ENCODE measurements at places on chromosomes 12 and 14. TPM values are rescaled to one million over a fixed set of nuclear protein-coding genes. Genes with fewer than 3 reads are reported as not detected.

The KRT1 gene
- total RNA-seq = 0.20 TPM

The ITGB7 gene
- total RNA-seq = 1.9 TPM

The CBX5 gene
- total RNA-seq = 72.3 TPM

The HOXC12 gene
- total RNA-seq = not detected

The GPHB5 gene
- not detected for total RNA-seq

The HOXC11 gene
- 0.22 TPM for total RNA-seq

The C12orf56 gene
- not detected for total RNA-seq

The REP15 gene
- 0.86 TPM for total RNA-seq

The ARHGAP9 gene
- 0.84 TPM for total RNA-seq

The TMEM132D gene
- total RNA-seq = not detected

The HCAR3 gene
- not detected for total RNA-seq

- H3K36me3 ChIP-seq = no peaks in the 10 kb centered on the region
- H3K4me3 ChIP-seq = no peak overlapping the region
- H3K27me3 ChIP-seq = no peaks in the 10 kb centered on the region
- no peak for DNase-seq
- H3K4me1 ChIP-seq = no peaks in the 10 kb centered on the region
Measured at GRCh38 chr14:89912221-89912620, 42.3 kb downstream of the EFCAB11 start.

DNA sequence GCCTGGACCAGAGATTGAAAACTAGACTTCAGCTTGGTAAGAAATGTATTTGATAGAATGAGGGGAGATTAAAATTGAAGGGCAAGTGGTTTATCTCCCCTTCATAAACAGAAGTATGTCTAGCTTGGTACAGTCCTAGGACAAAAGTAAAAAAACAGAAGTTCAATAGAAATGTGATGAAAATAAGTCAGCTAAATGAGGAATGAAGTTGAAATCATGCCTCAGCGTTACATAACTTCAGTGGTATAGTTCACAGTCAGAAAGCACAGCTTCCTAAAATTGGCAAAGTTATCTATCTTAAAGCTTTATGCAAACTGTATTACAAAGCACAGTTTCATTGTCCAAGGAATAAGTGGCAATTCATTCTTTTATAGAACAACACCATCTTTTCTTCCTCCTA lies 90.2 kb upstream of the SYT10 start:
- no peaks in the 10 kb centered on the region for H3K27me3 ChIP-seq
- H3K27ac ChIP-seq = no peak overlapping the region
- DNase-seq = no peak
- H3K4me1 ChIP-seq = no peaks in the 10 kb centered on the region
- H3K36me3 ChIP-seq = no peaks in the 10 kb centered on the region

- no peak for DNase-seq
- H3K27ac ChIP-seq = no peak overlapping the region
- H3K27me3 ChIP-seq = no peaks in the 10 kb centered on the region
- H3K4me3 ChIP-seq = no peak overlapping the region
- H3K4me1 ChIP-seq = no peaks in the 10 kb centered on the region
Measured at GRCh38 chr12:96208801-96209549, 14.8 kb downstream of the ELK3 start.

DNA sequence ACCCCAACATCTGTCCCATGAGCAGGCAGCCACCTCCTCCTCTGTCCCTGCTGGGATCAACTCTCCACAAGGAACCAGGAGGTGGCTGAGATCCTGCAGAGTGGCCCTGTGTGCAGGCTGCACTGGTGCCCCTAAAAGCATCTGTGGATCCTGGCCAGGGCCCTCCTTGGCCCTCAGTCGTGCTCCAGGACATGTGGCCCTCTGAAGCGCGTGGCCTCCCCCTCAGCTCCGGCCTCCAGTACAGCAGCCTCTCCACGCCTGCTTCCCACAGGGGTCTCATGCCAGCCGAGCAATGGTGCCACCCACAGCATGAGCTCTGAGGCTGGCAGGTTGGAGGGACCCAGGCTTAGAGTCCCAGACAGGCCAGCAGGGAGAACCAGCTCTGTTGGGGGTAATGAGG lies 77.4 kb upstream of the NOS1 start:
- no peak overlapping the region for H3K27ac ChIP-seq
- H3K36me3 ChIP-seq = no peaks in the 10 kb centered on the region
- H3K4me3 ChIP-seq = no peak overlapping the region
- DNase-seq = no peak

DNA sequence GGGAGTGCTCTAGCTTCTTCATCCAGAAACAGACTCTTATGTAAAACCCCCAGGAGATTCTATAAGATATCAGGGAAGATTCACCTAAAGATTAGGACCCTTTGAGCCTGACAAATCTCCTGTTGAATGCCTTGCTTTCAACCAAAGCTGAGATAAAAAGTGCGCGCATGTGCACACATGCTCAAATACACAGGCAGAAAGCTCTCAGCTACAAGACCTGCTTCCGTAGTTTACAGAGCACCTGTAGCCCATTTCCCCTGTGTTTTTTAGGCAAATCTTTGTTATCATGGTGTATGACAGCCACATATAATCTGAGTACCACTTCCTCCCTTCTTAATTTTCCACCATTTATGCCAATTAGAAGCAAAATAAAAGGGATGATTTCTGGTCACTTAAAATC lies 866.9 kb downstream of the NRXN3 start:
- no peak overlapping the region for H3K27ac ChIP-seq
- no peaks in the 10 kb centered on the region for H3K36me3 ChIP-seq
- H3K27me3 ChIP-seq = no peaks in the 10 kb centered on the region
- no peaks in the 10 kb centered on the region for H3K4me1 ChIP-seq
- no peak overlapping the region for H3K4me3 ChIP-seq

DNA sequence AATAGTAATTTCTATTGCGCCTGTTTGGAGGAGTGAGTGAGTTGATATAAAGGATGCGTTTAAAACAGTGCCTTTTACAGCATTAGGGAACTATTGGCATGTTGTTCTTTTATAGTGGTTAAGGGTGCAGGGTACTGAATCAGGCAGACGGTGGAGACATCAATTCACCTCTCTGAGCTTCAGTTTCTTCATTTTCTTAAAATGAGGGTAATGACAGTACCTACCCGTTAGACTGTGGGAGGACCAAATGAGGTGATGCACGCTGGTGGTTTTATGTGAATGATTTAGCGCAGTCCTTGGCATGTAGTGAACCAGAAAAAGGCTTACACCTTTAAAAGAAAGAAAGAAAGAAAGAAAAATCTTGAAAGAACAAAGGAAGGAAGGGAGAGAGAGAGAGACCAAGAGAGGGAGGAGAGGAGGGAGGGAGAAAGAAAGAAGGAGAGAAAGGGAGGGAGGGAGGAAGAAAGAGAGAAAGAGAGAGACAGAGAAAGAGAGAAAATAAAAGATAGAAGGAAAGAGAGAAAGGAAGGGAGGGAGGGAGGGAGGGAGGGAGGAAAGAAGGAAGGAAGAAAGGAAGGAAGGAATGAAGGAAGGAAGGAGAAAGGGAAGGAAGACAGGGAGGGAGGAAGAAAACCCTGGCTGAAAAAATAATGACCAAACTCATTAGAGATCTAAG lies 22.2 kb upstream of the CCND2 start:
- no peaks in the 10 kb centered on the region for H3K36me3 ChIP-seq
- H3K4me1 ChIP-seq = no peaks in the 10 kb centered on the region
- H3K27me3 ChIP-seq = peaks cover 59% of the 10 kb centered on the region
- H3K4me3 ChIP-seq = no peak overlapping the region

GRCh38 chr12:82817368-82817767 lies 130.7 kb downstream of the TMTC2 start:
- H3K36me3 ChIP-seq = no peaks in the 10 kb centered on the region
- H3K27me3 ChIP-seq = no peaks in the 10 kb centered on the region
- no peaks in the 10 kb centered on the region for H3K4me1 ChIP-seq
- DNase-seq = no peak
- no peak overlapping the region for H3K4me3 ChIP-seq
- no peak overlapping the region for H3K27ac ChIP-seq

DNA sequence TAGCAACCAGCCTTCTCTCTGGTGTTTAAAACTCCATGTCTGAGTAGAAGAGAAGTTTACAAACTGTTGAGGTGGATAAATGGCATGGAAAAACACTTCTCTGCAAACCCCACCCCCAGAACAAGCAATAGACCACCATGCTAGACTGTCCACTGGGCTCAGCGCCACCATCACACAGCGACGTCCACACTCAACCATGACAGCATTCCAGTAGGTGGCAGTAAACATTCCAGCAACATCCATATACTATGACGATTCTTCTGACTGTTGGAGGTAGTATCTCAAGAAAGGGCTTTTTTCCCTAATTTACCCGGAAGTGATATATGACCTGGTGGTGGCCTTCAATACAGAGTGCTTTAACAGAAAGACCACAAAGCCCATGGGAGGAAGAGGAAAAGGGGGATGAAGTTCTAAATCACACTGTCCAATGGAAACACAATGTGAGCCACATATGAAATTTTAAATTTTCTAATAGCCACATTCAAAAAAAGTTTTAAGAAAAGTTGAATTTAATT lies 152.2 kb downstream of the SLC15A4 start:
- no peak overlapping the region for H3K27ac ChIP-seq
- no peaks in the 10 kb centered on the region for H3K36me3 ChIP-seq
- H3K4me1 ChIP-seq = no peaks in the 10 kb centered on the region
- H3K4me3 ChIP-seq = no peak overlapping the region
- DNase-seq = no peak

GRCh38 chr12:46965137-46965536 lies 114.3 kb upstream of the PCED1B start:
- H3K4me1 ChIP-seq = peaks cover 27% of the 10 kb centered on the region
- no peak overlapping the region for H3K4me3 ChIP-seq
- no peak for DNase-seq
- H3K27me3 ChIP-seq = no peaks in the 10 kb centered on the region
- H3K27ac ChIP-seq = no peak overlapping the region

DNA sequence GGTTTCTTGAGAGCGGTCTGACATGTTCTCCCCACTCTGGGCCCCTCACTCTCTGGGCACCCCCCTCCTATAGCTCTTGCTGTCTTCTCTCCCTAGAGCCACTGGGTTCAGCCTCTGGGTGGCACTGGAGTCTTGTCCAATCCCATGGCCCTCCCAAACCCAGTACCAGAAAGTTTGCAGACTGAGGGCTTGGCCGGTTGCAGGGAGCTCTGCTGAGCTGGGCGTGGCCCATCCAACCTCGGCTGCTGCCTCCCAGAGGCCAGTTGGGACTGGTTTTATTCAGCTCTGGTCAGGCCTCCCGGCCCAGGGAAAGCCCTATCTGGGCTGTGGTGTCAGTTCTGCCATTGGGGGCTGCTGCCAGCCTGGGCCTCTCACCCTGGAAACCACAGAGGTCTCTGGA lies 37.9 kb downstream of the ISCA2 start:
- H3K36me3 ChIP-seq = no peaks in the 10 kb centered on the region
- DNase-seq = peak; percentile 63
- H3K4me1 ChIP-seq = peaks cover 10% of the 10 kb centered on the region
- H3K4me3 ChIP-seq = no peak overlapping the region
- H3K27me3 ChIP-seq = no peaks in the 10 kb centered on the region

GRCh38 chr12:14058717-14059116 lies 77.3 kb upstream of the GRIN2B start:
- H3K4me3 ChIP-seq = no peak overlapping the region
- no peaks in the 10 kb centered on the region for H3K27me3 ChIP-seq
- H3K4me1 ChIP-seq = no peaks in the 10 kb centered on the region
- no peak overlapping the region for H3K27ac ChIP-seq
- DNase-seq = no peak

GRCh38 chr12:263574-263973 lies 938 bp upstream of the SLC6A13 start:
- DNase-seq = no peak
- no peak overlapping the region for H3K4me3 ChIP-seq
- no peaks in the 10 kb centered on the region for H3K36me3 ChIP-seq
- H3K27me3 ChIP-seq = peaks cover 4% of the 10 kb centered on the region

GRCh38 chr14:32906672-32907071 lies 32.0 kb upstream of the NPAS3 start:
- H3K4me3 ChIP-seq = no peak overlapping the region
- H3K36me3 ChIP-seq = no peaks in the 10 kb centered on the region
- no peaks in the 10 kb centered on the region for H3K27me3 ChIP-seq
- H3K4me1 ChIP-seq = no peaks in the 10 kb centered on the region
- H3K27ac ChIP-seq = no peak overlapping the region
- DNase-seq = no peak

DNA sequence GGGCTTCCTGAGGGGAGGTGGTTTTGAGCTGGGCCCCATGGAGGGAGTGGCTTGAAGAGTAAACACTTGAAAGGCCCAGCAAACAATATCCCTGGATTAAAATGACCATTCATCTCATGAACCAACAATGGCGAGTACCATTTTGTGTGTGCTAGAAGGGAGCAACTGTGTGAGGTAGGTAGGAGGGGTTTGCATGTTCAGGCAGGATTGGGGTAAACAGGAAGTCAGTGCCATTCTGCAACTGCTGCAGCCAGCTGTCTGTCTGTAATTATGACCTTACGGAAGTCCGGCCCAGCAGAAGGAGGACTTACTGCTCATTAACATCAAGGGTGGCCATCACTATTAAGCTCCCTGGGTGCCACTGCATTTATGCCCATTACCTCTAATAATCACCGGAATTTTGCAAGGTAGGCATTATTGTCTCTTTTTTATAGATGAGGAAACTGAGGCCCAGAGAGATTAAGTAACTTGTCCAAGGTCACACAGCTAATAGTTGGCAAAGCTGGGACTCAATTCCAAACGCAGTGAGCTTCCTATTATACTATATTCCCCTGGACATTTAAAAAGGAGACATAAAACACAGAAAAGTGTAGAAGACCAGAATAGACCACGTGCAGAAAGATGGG lies 16.6 kb upstream of the IFI27L2 start:
- no peaks in the 10 kb centered on the region for H3K27me3 ChIP-seq
- no peak overlapping the region for H3K4me3 ChIP-seq
- no peak for DNase-seq
- no peak overlapping the region for H3K27ac ChIP-seq
- peaks cover 10% of the 10 kb centered on the region for H3K4me1 ChIP-seq

DNA sequence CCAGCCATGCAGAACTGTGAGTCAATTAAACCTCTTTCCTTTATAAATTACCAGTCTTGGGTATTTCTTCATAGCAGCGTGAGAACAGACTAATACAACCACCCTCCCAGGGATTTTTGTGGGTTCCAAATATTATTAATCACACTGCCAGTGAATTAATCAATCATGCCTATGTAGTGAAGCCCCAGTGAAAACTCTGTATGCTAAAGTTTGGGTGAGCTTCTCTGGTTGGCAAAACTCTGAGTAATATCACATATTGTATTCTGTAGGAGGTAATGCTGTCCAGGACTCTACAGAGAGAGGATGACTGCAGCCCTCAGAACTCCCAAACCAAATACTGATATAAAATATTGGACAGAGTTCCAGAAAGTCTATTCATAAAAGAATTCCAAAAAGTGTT lies 216.9 kb downstream of the RPAP3 start:
- DNase-seq = no peak
- H3K4me1 ChIP-seq = no peaks in the 10 kb centered on the region
- peaks cover 8% of the 10 kb centered on the region for H3K27me3 ChIP-seq
- no peak overlapping the region for H3K27ac ChIP-seq

GRCh38 chr14:75837151-75837787 lies 144.5 kb downstream of the TGFB3 start:
- no peaks in the 10 kb centered on the region for H3K27me3 ChIP-seq
- H3K4me1 ChIP-seq = no peaks in the 10 kb centered on the region

DNA sequence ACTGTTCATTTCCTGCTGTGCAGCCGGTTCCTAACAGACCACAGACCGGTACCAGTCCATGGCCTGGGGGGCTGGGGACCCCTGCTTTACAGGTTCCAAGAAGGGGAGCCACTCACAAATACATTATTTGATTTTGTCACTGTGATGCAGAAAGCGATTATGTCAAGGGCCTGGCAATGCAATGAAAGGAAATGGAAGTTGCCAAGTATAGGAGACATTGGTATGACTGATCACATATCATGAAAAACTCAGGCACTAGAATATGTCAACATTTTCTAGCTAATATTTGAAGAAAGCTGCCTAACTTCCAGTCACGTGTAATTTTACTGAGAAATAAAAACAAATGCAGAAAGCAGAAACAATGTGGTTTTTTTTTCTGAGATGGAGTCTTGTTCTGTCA lies 68.9 kb upstream of the USP44 start:
- H3K4me1 ChIP-seq = peaks cover 5% of the 10 kb centered on the region
- H3K27me3 ChIP-seq = no peaks in the 10 kb centered on the region
- no peak overlapping the region for H3K4me3 ChIP-seq
- no peaks in the 10 kb centered on the region for H3K36me3 ChIP-seq
- DNase-seq = no peak
